ENCODE measurements at places on chromosomes 13 and 19.

- DNase-seq: no peak
Observed at GRCh38 chr13:31528176-31528575, 211.2 kb upstream of the RXFP2 start.

- DNase-seq: no peak
Observed at GRCh38 chr13:70253411-70253810, 145.2 kb upstream of the KLHL1 start.

DNA sequence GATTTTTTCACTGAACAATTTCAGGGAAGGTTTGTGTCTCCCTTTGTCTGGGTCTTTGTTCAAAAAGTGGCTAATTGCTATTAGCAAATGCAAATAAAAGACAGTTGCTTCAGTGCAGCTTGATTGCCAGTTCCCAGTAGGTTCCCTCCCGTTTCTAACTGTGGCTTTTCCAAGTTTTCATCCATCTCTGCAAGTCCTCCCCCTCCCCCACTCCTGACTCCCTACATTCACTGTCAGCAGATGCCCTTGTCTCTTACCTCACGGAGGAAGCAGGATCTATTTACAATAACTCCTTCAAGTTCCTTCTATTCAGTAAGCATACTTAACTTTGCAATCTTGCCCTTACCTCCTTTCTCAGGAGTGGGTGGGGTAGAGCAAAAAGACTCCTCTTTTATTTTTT lies 55.4 kb upstream of the SCEL start:
- no peak for DNase-seq

DNA sequence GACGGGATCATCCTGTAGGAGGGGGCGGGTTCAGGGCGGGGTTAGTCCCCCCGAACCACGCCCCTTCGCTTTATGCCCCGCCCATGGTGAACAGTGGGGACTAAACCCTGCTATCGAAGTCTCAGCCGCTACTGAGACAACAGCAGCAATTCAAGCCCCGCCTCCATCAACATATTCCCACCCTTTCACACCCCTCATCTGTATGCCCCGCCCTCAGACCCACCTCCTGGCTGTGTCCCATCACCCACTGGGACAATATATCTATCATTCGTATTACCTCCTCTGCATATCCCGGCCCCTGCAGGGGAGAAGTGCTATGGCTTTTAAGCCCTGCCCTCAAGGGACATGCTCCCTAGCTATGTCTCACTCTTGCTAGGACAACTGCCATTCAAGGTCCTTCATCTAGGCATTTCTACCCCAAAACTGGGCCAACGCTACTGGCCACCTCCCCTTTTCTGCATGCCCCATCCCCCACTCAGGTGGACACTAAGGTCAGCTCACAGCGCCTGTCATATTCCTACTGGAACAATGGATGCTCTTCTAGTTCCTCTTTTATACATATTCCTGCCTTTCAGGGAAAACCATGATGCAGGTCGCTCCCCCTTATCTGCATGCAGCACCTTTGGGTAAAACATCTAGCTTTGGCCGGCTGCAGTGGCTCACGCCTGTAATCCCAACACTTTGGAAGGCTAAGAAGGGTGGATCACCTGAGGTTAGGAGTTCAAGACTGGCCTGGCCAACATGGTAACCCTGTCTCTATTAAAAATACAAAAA lies 11.9 kb downstream of the LRFN1 start:
- DNase-seq: no peak

GRCh38 chr19:18091217-18091608 lies 4.5 kb upstream of the IL12RB1 start:
- peak; percentile 64 for DNase-seq

- peak; percentile 75 for DNase-seq
Observed at GRCh38 chr13:91381371-91381770, 17.1 kb upstream of the GPC5 start.

GRCh38 chr19:36527873-36528193 lies 238 bp downstream of the ZNF260 start:
- no peak for DNase-seq

Measured in Ammon's horn (tissue), 1 donor.